ENCODE measurements at places on chromosomes 12 and 14.

DNA sequence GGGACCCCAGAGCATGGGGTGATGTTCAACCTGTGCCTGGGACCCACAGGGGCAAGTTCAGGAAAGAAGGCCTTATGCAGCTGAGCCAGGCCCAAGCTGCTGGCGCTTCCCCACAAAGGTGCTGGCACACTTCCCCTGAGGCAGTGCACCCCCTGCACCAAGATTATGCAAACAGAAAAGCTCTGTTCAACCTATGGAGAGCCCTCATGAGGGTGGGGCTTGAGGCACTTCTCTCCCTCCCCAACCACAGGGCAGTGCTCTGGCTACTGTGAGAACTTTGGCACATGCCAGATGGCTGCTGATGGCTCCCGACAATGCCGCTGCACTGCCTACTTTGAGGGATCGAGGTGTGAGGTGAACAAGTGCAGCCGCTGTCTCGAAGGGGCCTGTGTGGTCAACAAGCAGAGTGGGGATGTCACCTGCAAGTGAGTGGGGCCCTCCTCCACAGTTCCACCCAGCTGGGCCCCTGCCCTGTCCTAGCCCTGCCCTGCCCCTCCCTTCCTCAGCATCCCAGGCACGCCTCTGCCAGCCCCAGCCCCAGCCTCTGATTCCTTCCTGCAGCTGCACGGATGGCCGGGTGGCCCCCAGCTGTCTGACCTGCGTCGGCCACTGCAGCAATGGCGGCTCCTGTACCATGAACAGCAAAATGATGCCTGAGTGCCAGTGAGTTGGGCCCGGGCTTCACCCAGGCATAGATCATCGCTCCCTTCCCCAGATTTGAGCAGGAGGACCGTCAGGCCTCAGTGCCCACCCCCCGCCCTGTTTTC, 5.5 kb upstream of the NXPH4 start:
- no peak for DNase-seq

GRCh38 chr12:125137766-125138344, 72.6 kb downstream of the AACS start:
- DNase-seq, result no peak

- no peak for DNase-seq
Observed at GRCh38 chr12:91663310-91663709, 480.7 kb upstream of the DCN start.

- DNase-seq, result peak; percentile 81
Observed at GRCh38 chr14:58100735-58101368, 51.2 kb downstream of the ARMH4 start.

- DNase-seq, result peak; percentile 84
Observed at GRCh38 chr12:123659996-123660727, 10.8 kb upstream of the TCTN2 start.

GRCh38 chr12:28378736-28379135, 188.5 kb downstream of the CCDC91 start:
- peak; percentile 8 for DNase-seq
